ENCODE measurements at places on chromosomes 5 and 9. TPM values are rescaled to one million over a fixed set of nuclear protein-coding genes. Genes with fewer than 3 reads are reported as not detected.
A peak's percentile ranks its signal among the peaks of the same experiment; 100 is the strongest.

Gene SLC25A2
- 0.42 TPM for total RNA-seq

- peak; percentile 64 for ATAC-seq
Observed at GRCh38 chr5:125961150-125961549, 462.1 kb upstream of the GRAMD2B start.

Gene IFNE
- not detected for total RNA-seq

- ATAC-seq: no peak
Observed at GRCh38 chr5:84091127-84091799, 293.4 kb downstream of the EDIL3 start.

GRCh38 chr5:85646641-85647040, 971.1 kb upstream of the COX7C start:
- ATAC-seq: no peak

Gene EIF4EBP3
- 8.9 TPM for total RNA-seq

DNA sequence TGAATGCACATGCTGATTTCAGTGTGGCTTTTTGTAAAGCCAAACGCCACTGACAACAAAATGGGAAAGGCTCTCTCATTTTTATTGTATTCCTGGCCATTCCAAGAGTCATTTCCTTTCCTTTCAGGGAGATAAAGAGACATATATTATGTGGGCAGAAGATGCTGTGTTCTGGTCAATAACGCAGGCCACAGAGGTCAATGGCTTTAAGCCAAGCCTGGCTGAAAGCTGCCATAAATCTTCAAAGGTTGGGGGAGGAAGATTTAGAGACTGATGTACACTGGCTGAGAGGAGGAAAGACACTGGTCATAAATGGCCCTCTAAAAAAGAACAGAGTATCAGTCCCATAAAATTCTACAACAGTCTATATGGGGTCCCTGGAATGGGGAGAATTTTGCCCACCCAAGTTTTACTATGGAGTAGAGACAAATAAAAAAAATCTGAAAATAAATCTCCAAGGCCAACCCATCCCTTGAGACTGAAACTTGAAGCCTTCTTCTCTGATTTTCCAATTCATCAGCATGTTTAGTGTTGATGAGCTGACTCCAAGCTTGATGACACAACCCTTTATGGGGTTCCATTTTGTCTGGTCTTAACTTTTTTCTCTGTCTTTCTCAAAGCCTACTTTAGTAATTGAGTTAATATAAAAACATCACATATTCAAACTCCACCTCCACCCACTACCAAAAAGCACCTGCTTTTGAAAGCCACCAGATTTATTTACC, 152.1 kb upstream of the SLC24A2 start:
- no peak for ATAC-seq

GRCh38 chr5:103598997-103599566, 36.5 kb upstream of the NUDT12 start:
- ATAC-seq: no peak

Gene SLC6A19
- total RNA-seq: not detected

DNA sequence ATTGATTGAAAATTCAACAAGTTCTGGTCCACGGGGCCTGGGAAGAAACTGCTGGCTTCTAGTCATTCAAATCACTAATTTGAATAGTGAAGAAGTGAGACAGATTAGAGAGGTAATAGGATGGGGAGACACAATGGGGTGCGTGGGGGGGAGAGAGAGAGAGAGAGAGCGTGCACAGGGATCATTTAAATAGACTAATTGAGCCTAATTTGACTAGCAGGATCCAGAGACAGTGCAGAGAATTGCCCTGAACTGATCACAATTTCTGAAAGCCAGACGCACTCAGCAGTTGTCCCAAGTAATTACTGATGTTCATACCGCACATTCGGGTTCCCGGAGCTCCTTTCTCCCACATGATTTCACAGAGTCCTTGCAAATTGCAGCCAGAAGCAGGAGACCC, 50.3 kb upstream of the C5orf58 start:
- ATAC-seq: no peak

- peak; percentile 66 for ATAC-seq
Observed at GRCh38 chr5:34522599-34523386, 133.3 kb upstream of the RAI14 start.

DNA sequence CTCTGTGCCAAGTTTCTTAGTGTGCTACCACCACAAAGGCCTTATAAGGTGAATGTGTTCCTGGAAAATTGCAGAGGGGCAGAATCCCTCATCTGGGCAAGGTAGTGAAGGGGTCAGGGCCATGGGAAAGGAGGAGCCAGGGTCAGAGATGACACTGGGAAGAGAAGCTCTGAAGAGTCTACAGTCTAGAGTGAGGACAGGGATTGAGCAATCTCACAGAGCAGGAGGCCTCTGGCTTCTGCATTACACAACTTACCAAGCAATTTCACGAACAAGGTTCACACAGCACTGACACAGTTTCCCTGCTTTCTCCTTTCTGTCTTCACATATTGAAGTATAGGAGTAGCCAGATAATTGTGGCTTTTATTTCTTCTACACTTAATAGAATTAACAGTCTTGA, 24.5 kb upstream of the IDNK start:
- no peak for ATAC-seq

Gene PFN3
- not detected for total RNA-seq

DNA sequence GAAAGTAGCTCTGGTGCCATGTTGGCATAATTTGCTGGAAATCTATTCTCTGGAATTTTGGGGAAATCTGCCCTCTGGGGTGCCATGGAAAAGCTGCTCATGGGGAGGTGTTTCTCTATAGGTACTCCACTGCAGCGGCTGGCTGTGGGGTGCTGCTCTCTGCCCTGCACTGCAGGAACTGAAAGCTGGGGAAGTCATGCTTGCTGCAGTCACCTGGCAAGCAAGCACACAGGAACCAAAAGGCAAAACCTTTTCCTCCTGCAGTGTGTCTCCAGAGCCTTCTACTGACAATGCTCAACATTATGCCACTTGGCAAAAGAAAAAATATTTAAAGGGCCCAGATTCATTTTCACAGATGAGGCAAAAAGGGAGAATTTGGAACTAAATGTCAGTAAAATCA, 25.8 kb upstream of the CARNMT1 start:
- no peak for ATAC-seq

Gene C5orf46
- not detected for total RNA-seq

GRCh38 chr9:130254747-130255630, 10.6 kb upstream of the HMCN2 start:
- ATAC-seq: no peak

GRCh38 chr9:77486968-77487367, 161.2 kb downstream of the GNA14 start:
- peak; percentile 95 for ATAC-seq

- ATAC-seq: no peak
Observed at GRCh38 chr5:159149085-159149484, 49.4 kb upstream of the EBF1 start.

GRCh38 chr5:163439092-163439425, 1.7 kb downstream of the CCNG1 start:
- ATAC-seq: peak; percentile 8

Gene PBX3
- total RNA-seq: 15.8 TPM

DNA sequence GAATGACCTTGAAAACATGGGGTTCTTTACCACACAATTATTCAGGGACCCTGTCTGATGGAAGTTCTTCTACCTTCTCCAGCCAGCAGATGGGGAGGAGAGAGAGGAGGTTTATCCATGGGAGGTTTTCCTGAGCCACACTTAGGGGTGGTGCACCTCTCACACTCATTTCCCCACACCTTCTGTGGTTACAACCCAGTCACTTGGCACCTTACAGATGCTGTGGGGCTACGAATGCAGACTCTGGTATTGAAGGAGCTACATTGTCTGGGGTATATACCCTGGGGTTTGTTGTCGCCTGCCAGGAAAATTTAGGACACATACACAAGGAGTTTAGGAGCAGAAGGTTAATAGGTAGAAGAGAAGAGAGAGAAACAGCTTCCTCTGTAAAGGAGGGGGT, 67.5 kb downstream of the F2RL2 start:
- ATAC-seq: no peak

DNA sequence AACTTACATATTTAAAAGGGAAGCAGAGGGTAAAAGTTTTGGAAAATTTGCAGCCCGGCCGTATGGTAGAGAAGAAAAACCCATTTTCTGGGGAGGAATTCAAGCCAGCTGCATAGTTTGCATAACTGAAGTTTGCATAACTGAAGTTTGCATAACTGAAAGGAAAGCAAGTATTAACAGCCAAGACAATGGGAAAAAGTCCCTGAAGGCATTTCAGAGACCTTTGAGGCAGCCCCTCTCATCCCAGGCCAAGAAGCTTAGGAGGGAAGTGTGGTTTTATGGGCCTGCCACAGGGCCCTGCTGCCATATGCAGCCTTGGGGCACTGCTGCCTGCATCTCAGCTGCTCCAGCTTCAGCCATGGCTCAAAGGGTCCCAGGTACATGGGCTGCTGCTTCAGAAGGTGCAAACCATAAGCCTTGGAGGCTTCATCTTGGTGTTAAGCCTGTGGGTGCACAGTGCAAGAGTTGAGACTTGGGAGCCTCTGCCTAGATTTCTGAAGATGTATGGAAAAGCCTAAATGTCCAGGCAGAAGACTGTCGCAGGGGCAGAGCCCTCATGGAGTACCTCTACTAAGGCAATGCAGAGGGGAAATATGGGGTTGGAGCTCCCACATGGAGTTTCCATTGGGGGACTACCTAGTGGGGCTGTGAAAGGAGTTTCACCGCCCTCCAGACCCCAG, 36.9 kb upstream of the CXCL14 start:
- ATAC-seq: no peak

Gene PARP8
- 57.2 TPM for total RNA-seq

GRCh38 chr5:160269017-160269416, 39.7 kb downstream of the FABP6 start:
- no peak for ATAC-seq

Gene OLFM1
- not detected for total RNA-seq

GRCh38 chr9:89376741-89377351, 58.5 kb downstream of the SECISBP2 start:
- no peak for ATAC-seq

DNA sequence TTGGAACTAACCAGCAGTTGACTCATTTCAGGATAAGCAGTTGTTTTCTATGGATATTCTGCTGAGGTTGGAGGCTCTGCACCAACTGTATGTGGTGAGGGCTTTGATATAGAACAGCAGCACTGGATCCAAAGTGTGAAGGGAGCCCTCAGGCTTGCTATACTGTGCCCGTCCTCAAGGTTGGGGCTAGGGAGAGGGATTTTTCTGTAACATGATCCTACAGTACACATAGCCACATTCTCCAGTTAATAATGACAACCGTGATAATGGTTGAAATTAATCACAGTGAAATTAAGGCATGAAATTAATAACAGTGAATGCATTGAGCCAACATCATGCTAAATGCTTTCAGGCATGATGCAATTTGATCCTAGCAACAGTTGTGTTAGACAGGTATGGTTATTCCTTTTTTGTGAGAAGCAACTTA, 36.7 kb downstream of the ARHGAP26 start:
- no peak for ATAC-seq

Gene COL15A1
- total RNA-seq: 0.82 TPM

DNA sequence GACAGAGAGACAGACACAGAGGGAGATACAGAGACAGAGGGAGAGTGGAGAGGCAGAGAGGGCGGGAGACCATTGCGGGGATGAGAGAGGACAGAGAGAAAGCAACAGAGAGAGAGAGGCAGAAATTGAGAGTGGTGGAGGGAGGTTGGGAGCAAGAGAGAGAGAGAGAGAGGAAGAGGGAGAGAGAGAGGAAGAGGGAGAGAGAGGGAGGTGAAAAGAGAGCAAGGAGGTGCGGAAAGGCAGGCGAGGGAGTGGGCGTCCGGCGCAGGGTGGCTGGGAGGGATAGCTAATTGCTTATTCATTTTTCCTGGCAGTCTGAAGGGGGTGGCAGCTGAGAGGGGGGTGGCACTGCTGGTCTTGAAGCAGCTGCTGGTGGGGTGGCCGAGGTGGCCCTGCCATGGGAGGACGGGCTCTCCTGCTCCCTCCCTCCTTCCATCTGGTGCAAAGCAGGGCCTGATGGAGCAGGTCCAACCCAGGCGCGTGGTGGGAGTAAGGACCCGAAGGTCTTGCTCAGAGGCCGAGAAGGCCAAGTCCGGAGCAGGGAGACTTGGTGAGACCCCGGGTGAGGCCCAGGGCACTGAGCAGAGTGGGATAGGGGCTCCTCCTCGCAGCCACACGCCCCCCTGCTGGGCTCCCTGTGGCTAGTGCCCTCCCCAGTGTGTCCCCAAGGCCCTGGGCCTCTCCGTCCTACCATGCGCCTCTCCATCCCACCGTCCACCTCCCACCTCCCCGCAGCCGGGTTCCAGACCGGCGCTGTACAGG, 25.3 kb upstream of the RNU6ATAC start:
- ATAC-seq: no peak
